NCI-H460 (cell line): ENCODE measurements at places on chromosomes 11 and 22.

- no peak for DNase-seq
Observed at GRCh38 chr11:76459299-76459698, 14.5 kb downstream of the EMSY start.

GRCh38 chr22:39117585-39118191, 20.6 kb downstream of the APOBEC3H start:
- DNase-seq = peak; percentile 3

DNA sequence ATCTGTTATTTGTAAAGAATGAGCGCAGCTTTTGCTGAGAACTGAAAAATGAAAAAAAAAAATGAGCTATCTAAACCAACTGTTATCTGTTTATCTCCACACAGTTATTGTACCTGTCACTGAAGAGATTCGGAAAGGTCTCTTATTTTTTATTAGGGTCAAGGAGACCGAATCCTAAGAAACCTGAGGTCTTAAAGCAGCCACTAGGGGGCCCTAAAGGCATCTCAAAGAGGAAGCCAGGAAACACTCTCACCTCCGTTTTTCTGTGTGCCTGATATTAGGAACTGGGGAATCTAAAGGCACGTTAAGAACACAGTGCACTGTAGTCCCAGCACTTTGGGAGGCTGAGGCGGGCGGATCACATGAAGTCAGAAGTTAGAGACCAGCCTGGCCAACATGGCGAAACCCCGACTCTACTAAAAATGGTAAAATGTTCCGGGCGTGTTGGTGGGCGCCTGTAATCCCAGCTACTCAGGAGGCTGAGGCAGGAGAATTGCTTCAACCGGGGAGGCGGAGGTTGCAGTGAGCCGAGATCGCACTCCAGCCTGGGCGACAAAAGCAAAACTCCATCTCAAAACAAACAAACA, 3.5 kb upstream of the LARGE1 start:
- peak; percentile 59 for DNase-seq

- DNase-seq = no peak
Observed at GRCh38 chr11:4105916-4106315, 11.3 kb downstream of the RRM1 start.

DNA sequence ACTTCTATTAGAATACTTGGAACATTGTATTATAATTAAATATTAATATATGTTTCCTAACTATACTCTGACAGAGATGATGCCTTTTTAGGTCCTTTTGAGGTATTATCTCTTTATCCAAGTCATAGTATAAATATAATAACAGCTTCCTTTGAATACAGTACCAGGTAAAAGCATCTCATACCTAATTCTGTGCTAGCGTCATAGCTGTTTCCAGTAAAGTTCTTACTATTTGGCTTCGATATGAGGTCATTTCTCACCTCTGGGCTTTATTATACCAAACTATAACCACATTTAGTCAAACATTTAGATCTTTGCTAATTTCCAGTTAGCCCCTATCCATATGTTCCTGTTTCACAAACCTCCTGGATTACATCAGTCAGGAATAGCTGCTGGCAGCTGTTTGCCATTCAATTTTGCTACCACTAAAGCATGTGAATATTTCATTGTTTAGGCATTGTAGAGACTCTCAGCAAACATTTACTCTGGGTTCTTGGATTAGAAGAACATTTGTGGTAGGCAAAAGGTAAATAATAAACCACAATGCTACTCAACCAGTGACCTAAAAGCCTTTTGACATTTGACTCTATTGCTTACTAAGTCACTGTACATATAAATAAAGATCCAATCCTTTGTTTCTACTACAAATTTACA, 255.1 kb downstream of the TTC28 start:
- no peak for DNase-seq

- no peak for DNase-seq
Observed at GRCh38 chr11:73629907-73630306, 16.5 kb upstream of the PLEKHB1 start.

- DNase-seq = no peak
Observed at GRCh38 chr11:18757811-18758210, 31.8 kb upstream of the IGSF22 start.

- no peak for DNase-seq
Observed at GRCh38 chr11:11843642-11844041, 1.9 kb downstream of the USP47 start.

DNA sequence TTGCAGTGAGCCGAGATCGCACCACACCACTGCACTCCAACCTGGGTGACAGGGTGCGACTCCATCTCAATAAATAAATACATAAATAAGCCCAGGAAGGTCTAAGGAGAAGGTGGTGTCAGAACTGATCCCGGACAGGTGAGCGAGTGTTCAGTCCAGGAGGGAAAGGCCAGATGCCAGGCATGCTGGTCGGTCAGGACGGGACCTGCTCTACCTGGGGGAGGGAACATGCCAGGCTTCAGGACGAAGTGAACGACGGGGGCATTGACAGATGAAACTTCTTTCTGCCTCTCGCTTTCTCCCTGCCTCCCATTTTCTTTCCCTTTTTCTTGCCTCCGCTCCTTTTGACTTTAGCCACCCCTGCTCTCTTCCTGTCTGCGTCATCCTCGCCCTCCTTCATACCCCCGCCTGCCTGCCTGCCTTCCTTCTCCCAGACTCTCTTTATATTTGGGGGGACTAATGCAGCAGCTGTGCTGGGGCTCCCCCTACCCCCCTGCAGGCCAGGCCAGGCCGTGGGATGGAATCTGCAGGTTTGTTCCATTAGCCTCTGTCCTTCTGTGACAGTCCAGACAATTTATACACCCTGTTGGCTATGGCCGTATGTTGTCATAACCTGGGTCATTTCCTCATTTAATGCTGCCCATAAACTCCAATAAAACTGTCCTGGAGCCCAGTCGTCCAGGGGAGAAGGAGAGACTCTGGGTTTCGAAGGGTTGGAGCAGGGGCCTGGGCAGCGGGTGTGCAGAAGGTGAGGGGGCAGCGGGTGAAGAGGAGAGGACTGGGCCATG, 209.2 kb upstream of the TBCEL start:
- no peak for DNase-seq
